ENCODE measurements at places on chromosomes 1 and 21.

DNA sequence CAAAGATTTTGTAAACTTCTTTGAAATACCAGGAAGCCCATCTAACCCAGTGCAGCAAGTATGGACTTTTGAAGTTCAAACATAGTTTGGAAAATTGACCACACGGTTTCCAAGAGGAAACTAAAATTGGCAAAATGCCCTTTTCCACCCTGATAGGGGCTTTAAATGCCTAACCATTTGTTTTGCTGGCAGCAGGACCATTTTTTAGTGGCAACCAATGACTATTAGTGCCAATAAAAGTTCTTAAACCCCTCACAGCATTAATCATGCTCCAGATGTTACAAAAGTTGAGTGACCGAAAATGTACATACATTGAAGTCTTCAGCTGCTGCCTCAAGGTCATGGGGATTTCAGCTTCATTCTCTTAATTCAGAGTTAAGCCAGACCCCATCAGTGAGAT lies 46.4 kb upstream of the ENAH start:
- no peak overlapping the region for H3K4me3 ChIP-seq
- no peak for DNase-seq
- no peak overlapping the region for H3K27ac ChIP-seq
- no peaks in the 10 kb centered on the region for H3K4me1 ChIP-seq
- no peaks in the 10 kb centered on the region for H3K27me3 ChIP-seq

- no peaks in the 10 kb centered on the region for H3K36me3 ChIP-seq
- H3K4me1 ChIP-seq = peaks cover 12% of the 10 kb centered on the region
- peak overlapping the region; percentile 57 for H3K27ac ChIP-seq
- no peaks in the 10 kb centered on the region for H3K27me3 ChIP-seq
- no peak overlapping the region for H3K4me3 ChIP-seq
- DNase-seq = no peak
These were observed 101.7 kb downstream of the NR5A2 start for GRCh38 chr1:200128944-200129879.

DNA sequence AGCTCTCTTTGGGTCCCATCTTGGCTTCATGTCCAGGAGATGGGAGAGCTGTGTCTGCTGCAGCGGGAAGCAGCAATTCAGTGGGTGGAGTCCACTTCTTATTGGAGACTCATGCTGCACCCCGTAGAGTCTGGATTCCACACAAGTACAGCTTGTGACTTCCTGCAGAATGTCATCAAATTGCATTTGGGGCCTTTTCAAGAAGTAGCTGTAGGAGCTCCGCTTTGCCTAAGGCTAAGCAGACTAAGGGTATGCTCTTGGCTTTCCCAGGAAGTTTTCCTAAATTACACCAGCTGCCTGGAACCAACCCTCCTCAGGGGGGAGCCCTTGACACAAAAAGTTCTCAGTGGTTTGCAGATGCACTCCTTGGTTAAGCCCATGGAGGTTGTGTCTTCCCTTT lies 5.7 kb upstream of the MOB3C start:
- no peaks in the 10 kb centered on the region for H3K36me3 ChIP-seq
- DNase-seq = no peak
- H3K4me1 ChIP-seq = peaks cover 14% of the 10 kb centered on the region
- no peak overlapping the region for H3K27ac ChIP-seq
- no peaks in the 10 kb centered on the region for H3K27me3 ChIP-seq

DNA sequence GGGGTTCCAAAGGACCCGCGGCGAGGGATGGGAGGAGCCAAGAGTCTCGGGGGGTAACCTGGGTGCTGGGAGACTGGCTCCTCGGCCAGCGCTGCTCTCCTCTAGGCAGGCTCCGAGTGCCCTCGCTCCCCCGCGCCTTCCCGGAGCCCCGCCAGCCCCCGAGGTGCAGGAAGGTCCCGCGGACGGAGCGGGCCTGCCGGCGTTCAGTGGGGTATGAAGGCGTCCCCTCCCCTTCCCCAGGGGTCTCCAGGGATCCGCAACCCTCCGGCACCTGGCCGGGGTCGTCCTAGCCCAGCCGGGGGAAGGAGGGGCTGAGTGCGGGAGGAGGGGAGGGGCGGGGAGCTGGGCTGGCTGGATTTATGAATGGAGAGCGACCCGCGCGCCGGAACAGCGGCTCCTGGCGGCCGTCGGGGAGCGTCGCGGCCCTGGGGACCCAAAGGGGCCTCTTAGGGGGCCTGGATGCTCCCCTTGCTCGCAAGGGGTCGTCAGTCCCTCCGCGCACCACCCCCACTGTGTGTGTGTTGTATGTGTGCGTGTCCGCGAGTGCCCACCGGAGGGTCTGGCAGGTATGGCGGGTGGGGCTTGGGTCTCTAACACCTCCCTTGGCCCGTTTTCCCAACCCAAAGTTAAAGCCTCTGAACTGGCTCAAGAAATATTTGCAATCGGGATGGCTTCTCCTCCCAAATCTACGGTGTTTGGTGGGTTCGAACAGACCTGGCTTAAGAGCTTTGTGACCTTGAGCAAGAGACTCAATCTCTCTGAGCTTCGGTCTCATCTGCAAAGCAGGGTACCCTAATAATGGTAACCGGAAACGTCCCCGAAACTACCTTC lies 642 bp downstream of the HCRTR1 start:
- peaks cover 9% of the 10 kb centered on the region for H3K36me3 ChIP-seq
- peak overlapping the region; percentile 49 for H3K4me3 ChIP-seq

DNA sequence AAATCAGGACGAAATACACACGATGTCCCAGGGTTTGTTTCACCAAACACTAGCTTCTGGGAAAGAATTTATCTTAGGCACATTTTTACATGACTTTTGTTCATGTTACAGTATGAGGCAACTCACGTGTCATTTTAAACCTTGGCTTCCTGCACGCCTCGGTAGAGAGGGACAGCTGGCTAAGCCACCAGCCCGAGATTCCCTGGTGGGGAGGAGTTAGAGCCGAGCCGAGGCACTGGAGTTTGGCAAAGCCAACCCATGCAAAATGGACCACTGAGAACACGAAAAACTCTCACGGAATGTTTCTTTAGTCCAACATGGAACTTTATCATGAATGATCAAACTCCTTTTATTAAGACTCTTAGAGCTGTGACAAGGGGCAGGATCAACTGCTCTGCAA lies 240.0 kb downstream of the DYRK1A start:
- no peak overlapping the region for H3K4me3 ChIP-seq
- no peak for DNase-seq
- H3K4me1 ChIP-seq = no peaks in the 10 kb centered on the region
- no peaks in the 10 kb centered on the region for H3K36me3 ChIP-seq

Measured in T-helper 17 cell (primary cell).